SJSA1 (cell line): ENCODE measurements at places on chromosomes 12 and 14. TPM values are rescaled to one million over a fixed set of nuclear protein-coding genes. Genes with fewer than 3 reads are reported as not detected.

Gene SLC15A5
- not detected in 2 replicates for total RNA-seq

Gene FLVCR2
- total RNA-seq: 0.09 and 0.39 TPM in 2 replicates

Gene FOXA1
- total RNA-seq: 0.87 TPM in 1 of 2 replicates, not detected in the other

Gene CLEC4C
- not detected in 2 replicates for total RNA-seq

Gene ASCL1
- not detected in 2 replicates for total RNA-seq

Gene FGF23
- total RNA-seq: not detected in 2 replicates

Gene PRH2
- total RNA-seq: not detected in 2 replicates

Gene EPYC
- total RNA-seq: 0.05 TPM in 1 of 2 replicates, not detected in the other

Gene LRTM2
- not detected in 2 replicates for total RNA-seq

Gene PTPRQ
- 0.47 and 1.1 TPM in 2 replicates for total RNA-seq

Gene ADAMTS20
- total RNA-seq: not detected in 2 replicates

Gene CEBPE
- not detected in 2 replicates for total RNA-seq

Gene CFAP251
- total RNA-seq: 10.2 and 13.8 TPM in 2 replicates

Gene VEZT
- total RNA-seq: 73.2 and 80.4 TPM in 2 replicates
